Activated T-helper 2 cell treated with anti-CD3 and anti-CD28 coated beads, Interferon-gamma antibody, Interleukin-2, Interleukin-4, amounts not matched to agents 10 μg/mL and 5 μg/mL and 100 μg/mL, durations not matched to agents 14 hours and 24 hours and 36 hours (primary cell): ENCODE measurements at places on chromosomes 2 and 18.

GRCh38 chr2:162749994-162750393, 88.6 kb downstream of the KCNH7 start:
- H3K4me1 ChIP-seq: no peaks in the 10 kb centered on the region
- no peaks in the 10 kb centered on the region for H3K36me3 ChIP-seq
- no peaks in the 10 kb centered on the region for H3K27me3 ChIP-seq
- no peak overlapping the region for H3K27ac ChIP-seq
- no peak for DNase-seq

DNA sequence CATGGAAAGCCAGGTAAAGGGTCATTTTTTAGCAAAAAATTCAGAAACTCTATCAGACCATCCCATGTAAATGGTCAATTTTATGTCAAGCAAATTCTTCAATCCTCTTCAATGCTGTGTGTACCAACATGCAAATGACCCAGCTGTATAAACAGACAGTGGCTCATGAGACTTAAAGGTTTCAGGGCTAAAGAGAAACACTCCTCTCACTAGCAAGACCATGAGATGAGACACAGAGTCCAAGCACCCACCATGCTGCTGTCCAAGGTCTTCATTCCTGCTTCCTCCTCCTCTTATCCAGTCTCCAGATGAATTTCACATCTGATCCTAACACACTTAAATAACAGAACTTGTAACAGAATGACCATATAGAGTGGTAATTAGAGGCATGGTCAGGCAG, 30.8 kb upstream of the ONECUT2 start:
- H3K36me3 ChIP-seq: no peaks in the 10 kb centered on the region
- no peak overlapping the region for H3K4me3 ChIP-seq

GRCh38 chr2:15117409-15118050, 443.6 kb downstream of the NBAS start:
- no peak overlapping the region for H3K4me3 ChIP-seq
- peaks cover 2% of the 10 kb centered on the region for H3K4me1 ChIP-seq
- no peak for DNase-seq

- no peaks in the 10 kb centered on the region for H3K36me3 ChIP-seq
- H3K27ac ChIP-seq: no peak overlapping the region
- no peaks in the 10 kb centered on the region for H3K27me3 ChIP-seq
- no peak overlapping the region for H3K4me3 ChIP-seq
- no peaks in the 10 kb centered on the region for H3K4me1 ChIP-seq
Observed at GRCh38 chr2:238818561-238818960, 29.3 kb upstream of the TWIST2 start.

GRCh38 chr2:24544456-24545115, 53.5 kb downstream of the NCOA1 start:
- H3K27ac ChIP-seq: no peak overlapping the region
- no peaks in the 10 kb centered on the region for H3K27me3 ChIP-seq
- no peak for DNase-seq
- H3K36me3 ChIP-seq: peaks cover 24% of the 10 kb centered on the region
- no peak overlapping the region for H3K4me3 ChIP-seq
- H3K4me1 ChIP-seq: peaks cover 16% of the 10 kb centered on the region

GRCh38 chr18:8461544-8461943, 147.7 kb upstream of the RAB12 start:
- H3K4me3 ChIP-seq: no peak overlapping the region
- no peaks in the 10 kb centered on the region for H3K27me3 ChIP-seq
- H3K36me3 ChIP-seq: no peaks in the 10 kb centered on the region
- H3K27ac ChIP-seq: no peak overlapping the region
- H3K4me1 ChIP-seq: no peaks in the 10 kb centered on the region

- H3K27ac ChIP-seq: no peak overlapping the region
- no peak for DNase-seq
- peaks cover 49% of the 10 kb centered on the region for H3K36me3 ChIP-seq
- H3K27me3 ChIP-seq: no peaks in the 10 kb centered on the region
- no peak overlapping the region for H3K4me3 ChIP-seq
Observed at GRCh38 chr18:63152096-63152495, 167.5 kb downstream of the BCL2 start.

GRCh38 chr2:201986463-201986735, 47.3 kb upstream of the FZD7 start:
- no peaks in the 10 kb centered on the region for H3K4me1 ChIP-seq
- peaks cover 2% of the 10 kb centered on the region for H3K27me3 ChIP-seq
- H3K36me3 ChIP-seq: no peaks in the 10 kb centered on the region
- no peak overlapping the region for H3K4me3 ChIP-seq
- no peak overlapping the region for H3K27ac ChIP-seq

DNA sequence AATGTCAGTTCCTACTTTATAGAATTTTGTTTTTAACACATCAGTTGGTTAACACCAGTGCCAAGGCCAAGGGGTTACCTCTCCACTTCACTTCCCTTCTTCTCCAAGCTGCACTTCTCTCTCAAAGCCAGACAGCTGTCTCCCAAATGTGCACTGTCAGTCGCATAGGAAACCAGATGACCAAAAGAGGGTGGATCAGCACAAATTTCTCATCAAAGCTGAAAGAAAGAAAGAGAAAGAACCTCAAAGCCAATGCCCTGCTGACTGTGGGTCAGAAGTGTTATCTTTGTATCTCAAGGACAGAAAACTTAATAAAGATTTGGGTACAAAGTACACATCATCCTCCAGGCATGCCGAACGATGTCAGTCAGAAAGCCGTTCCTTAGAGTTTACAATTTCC, 32.2 kb downstream of the SPATS2L start:
- no peak for DNase-seq
- H3K27ac ChIP-seq: no peak overlapping the region
- no peaks in the 10 kb centered on the region for H3K27me3 ChIP-seq
- H3K4me3 ChIP-seq: no peak overlapping the region
- peaks cover 23% of the 10 kb centered on the region for H3K36me3 ChIP-seq

DNA sequence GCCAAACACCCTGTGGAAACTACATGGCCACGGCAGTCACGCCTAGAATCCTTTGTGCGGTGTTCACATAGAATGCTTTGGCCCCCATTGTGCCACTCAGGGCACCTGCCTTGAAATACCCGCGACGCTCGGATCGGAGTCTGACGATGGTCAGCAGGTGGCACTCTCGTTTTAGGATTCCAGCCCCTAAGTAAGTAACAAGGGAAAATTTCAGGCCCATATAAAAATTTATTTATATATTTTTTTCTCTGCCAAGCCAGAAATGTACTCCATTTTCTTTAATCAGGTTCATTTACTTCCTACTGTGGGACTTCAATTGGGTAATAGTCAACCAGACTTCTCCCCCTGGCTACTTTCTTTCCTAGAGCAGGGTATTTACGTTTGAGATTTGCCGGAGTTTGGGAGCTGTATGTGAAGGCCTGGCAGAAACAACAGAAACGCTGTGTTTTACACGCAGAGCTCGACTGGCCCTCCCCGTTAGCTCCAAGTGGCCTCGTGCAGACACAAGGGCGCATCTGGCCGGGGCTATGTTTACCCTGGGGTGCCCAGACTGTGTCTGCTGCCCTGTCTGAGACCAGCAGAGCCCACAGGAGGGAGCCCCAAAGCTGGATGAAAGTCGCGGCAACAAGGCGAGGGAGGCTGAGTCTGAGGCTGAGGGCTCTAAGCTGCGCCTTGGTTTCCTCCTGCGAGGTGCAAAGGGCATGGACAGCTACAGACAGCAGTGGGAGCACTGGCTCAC, 41.6 kb downstream of the LRRC30 start:
- DNase-seq: no peak
- H3K4me1 ChIP-seq: no peaks in the 10 kb centered on the region
- no peak overlapping the region for H3K4me3 ChIP-seq
- H3K27me3 ChIP-seq: no peaks in the 10 kb centered on the region
- H3K27ac ChIP-seq: no peak overlapping the region

DNA sequence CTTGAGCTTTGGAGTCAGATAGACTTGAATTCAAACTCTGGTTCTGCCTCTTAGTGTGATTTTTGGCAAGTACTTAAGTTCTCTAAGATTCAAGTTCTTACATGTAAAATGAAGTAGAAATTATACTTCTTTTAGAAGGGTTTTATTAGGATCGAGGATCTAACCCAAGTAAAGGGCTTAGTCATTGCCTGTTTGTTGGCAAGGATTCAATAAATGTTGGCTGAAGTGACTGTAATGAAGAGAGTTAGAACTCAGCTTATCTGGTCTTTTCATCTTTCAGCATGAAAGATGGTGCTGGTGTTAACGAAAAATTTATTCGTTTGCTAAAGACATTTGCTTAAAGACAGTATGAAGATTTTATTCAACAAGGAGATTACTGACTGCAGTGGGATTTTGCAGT, 315.9 kb upstream of the THUMPD2 start:
- no peak overlapping the region for H3K4me3 ChIP-seq
- peaks cover 2% of the 10 kb centered on the region for H3K27me3 ChIP-seq
- no peaks in the 10 kb centered on the region for H3K36me3 ChIP-seq
- DNase-seq: no peak
- peaks cover 15% of the 10 kb centered on the region for H3K4me1 ChIP-seq

DNA sequence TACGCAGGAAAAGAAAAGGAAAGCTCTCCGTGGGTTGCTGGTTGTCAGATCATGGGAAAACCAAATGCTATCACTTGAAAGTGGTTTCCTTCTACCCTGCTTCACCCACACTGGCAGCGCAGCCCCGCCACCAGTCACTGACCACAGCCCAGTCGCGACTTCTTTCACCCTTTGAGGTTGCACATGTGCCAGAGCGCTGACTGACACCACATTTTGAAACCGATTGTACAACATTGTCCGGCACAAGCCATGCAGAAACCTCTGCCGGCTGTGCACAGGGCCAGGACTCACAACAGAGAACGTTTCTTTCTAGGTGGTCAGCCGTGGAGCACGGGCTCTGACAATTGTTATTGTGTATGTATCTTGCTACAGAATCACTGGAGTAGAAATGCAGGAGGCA, 827.2 kb upstream of the POU3F3 start:
- no peak overlapping the region for H3K4me3 ChIP-seq
- no peaks in the 10 kb centered on the region for H3K36me3 ChIP-seq
- no peak for DNase-seq
- H3K4me1 ChIP-seq: no peaks in the 10 kb centered on the region
- no peak overlapping the region for H3K27ac ChIP-seq
- no peaks in the 10 kb centered on the region for H3K27me3 ChIP-seq

DNA sequence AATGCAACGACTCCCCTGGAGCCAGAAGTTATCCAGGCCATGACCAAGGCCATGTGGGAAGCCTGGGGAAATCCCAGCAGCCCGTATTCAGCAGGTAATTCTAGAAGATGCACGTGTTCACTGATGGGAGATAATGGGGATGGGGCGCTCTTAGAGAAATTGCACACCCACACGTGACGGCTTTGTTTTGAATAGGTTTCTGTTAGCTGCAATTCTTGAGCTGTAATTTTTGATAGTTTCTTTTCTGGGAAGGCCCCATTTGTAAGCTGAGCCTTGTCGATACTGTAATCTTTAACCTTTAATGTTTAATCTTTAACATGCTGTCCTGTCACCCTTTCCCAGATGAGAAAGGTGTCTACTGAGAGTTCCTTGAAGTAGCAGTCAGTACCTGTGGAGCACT, 3.6 kb downstream of the SCLY start:
- H3K4me1 ChIP-seq: peaks cover 68% of the 10 kb centered on the region
- peaks cover 75% of the 10 kb centered on the region for H3K36me3 ChIP-seq
- no peak for DNase-seq
- no peak overlapping the region for H3K4me3 ChIP-seq
- H3K27ac ChIP-seq: no peak overlapping the region
- no peaks in the 10 kb centered on the region for H3K27me3 ChIP-seq

DNA sequence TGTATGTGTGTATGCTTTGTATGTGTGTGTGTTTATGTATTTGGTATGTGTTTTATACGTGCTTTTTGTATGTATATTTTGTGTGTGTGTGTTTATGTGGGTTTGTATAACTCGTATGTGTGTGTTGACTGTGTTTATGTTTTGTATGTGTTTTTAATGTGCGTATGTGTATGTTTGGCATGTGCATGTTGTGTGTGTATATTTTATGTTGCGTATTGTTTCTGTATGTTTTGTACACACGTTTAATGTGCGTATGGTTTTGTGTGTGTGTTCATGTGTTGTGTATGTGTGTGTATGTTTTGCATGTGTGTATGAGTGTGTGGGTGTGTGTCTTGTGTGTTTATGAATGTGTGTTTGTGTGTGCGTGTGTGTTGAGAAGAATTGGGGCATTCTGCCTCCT, 55.2 kb upstream of the NCK2 start:
- no peak overlapping the region for H3K27ac ChIP-seq
- no peak for DNase-seq
- H3K4me3 ChIP-seq: no peak overlapping the region
- H3K4me1 ChIP-seq: no peaks in the 10 kb centered on the region
- H3K27me3 ChIP-seq: peaks cover 4% of the 10 kb centered on the region

GRCh38 chr2:75592888-75593287, 32.1 kb upstream of the EVA1A start:
- H3K4me1 ChIP-seq: no peaks in the 10 kb centered on the region
- no peak for DNase-seq
- no peak overlapping the region for H3K4me3 ChIP-seq

GRCh38 chr2:190159453-190159852, 96.9 kb upstream of the MSTN start:
- DNase-seq: no peak
- H3K4me3 ChIP-seq: no peak overlapping the region
- H3K36me3 ChIP-seq: no peaks in the 10 kb centered on the region
- H3K27ac ChIP-seq: no peak overlapping the region
- no peaks in the 10 kb centered on the region for H3K4me1 ChIP-seq

DNA sequence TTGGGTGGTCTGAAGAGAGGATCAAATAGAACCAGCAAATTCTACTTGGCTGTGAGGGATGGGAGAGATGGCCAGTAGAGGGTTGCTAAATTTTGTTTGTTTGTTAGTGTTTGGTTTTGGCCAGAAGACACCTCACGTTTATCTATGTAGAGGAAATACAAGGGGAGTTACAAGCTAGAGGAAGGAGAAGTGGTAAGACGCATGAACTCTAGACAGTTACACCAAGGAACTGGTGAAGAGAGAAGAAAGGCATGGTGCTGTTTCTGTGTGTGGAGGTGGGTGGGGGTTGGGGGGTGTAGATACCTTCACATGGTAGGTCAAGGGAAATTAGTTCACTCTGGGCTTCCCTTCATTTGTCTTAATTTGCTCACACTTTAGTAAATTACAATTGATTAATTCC, 25.6 kb downstream of the RASGRP3 start:
- no peak overlapping the region for H3K27ac ChIP-seq
- peaks cover 17% of the 10 kb centered on the region for H3K27me3 ChIP-seq
- no peak for DNase-seq

GRCh38 chr18:48790226-48790863, 160.4 kb downstream of the SMAD7 start:
- peaks cover 3% of the 10 kb centered on the region for H3K36me3 ChIP-seq

DNA sequence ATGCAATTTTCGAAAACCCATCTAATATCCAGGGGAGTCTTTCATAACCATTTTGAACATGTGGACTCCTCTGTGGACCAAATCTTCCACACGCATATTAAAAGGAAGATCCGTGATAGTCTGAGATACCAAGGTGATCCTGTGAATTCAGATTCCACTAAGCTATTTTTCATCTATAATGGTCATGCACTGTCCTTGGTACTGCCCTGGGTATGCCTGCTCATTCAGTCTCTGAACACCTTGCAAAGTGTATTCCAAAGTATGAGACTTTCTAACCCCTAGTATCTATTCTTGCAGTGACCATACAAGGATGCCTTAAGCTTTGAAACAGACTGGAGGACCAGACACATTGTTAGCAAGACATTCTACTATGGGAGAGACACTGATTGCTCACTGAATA, 217.6 kb upstream of the CCDC150 start:
- no peak overlapping the region for H3K27ac ChIP-seq
- no peak overlapping the region for H3K4me3 ChIP-seq
- H3K4me1 ChIP-seq: peaks cover 3% of the 10 kb centered on the region

GRCh38 chr2:13694673-13695072, 937.8 kb upstream of the LRATD1 start:
- no peak overlapping the region for H3K4me3 ChIP-seq
- H3K36me3 ChIP-seq: no peaks in the 10 kb centered on the region
- no peaks in the 10 kb centered on the region for H3K4me1 ChIP-seq
